ENCODE measurements at places on chromosomes 5 and 9. TPM values are rescaled to one million over a fixed set of nuclear protein-coding genes. Genes with fewer than 3 reads are reported as not detected.

DMRT3 gene
- total RNA-seq = not detected

MYMK gene
- total RNA-seq = not detected

FCN2 gene
- total RNA-seq = not detected

EFNA5 gene
- 107 TPM for total RNA-seq

TEX48 gene
- not detected for total RNA-seq

TMC1 gene
- 0.15 TPM for total RNA-seq

RPL37 gene
- 168 TPM for total RNA-seq

ZSWIM6 gene
- 11.6 TPM for total RNA-seq

TSSK1B gene
- total RNA-seq = not detected

CEL gene
- 0.60 TPM for total RNA-seq

CFAP157 gene
- total RNA-seq = 0.10 TPM

POU4F3 gene
- total RNA-seq = not detected

TICAM2 gene
- total RNA-seq = 6.9 TPM

All from renal cortical epithelial cell (primary cell).